GM12878 (cell line): ENCODE measurements at places on chromosomes 11 and 22.

- DNase-seq: no peak
Observed at GRCh38 chr22:23227380-23227779, 47.1 kb downstream of the BCR start.

DNA sequence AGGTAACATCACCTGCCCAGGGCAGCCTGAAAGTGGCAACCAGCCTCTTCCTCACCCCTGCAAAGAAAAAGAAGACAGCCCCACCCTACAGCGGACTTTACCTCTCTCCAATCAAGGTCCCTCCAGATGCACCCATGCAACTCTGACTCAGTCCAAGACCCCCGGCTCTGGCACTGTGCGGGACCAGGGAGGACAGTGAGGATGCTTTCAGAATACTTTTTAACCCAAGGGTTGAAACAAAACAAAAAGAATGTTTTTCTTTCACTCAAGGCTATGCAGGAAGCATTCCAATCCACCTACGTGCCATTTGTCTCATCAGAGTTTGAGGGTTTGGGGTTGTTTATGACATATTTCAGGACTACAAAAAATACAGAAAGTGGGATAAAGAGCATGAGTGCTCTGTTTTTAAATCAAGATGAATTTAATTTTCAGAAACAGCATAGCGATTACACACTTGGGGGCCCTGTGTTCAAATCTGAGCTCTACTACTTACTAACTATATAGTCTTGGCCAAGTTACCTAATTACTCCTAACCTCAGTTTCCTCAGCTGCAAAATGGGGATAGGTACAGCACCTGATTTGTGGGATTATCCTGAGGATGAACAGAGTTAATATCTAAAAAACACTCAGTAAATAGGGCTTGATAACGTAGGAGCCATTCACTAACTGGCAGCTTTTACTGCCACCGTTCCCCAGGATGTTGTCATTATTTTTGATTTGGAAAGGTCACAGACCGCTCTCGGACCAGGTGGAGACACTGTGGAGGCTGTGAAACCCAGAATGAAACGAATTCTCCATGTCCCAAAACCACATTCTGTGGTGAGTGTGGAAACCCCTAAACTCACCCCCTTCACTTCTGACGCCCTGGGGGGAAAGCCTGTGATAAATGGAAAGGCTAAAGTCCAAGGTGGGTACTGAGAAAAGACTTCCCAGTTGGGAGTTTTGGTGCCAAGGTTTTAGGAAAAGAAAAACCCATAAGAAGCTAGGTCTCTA is 5.6 kb downstream of the PLAAT3 start:
- DNase-seq: no peak

DNA sequence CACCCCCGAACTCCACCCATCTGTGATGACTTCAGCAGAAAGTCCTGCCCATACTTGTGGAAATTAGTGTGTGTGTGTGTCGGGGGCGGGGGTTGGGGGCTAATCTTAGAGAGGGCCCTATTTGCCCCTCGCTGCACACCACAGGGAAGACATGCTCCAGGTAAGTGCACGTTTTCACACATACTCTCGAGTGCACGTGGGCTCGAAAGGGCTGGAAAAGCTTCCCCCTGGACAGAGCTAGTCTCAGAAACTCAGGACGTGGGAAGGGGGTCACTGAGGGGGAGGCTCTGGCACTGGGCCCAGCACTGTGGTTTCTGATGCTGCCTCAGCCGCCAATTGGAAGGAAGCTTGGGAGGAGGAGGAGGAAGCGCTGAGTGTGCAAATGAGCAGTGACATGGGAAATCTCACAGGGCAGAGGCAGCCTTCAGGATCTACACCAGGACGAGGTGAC is 40.7 kb upstream of the CD82 start:
- DNase-seq: no peak

- no peak for DNase-seq
Observed at GRCh38 chr11:134207538-134208239, 16.1 kb downstream of the NCAPD3 start.

GRCh38 chr11:57514538-57515331 is 767 bp downstream of the SLC43A1 start:
- no peak for DNase-seq

DNA sequence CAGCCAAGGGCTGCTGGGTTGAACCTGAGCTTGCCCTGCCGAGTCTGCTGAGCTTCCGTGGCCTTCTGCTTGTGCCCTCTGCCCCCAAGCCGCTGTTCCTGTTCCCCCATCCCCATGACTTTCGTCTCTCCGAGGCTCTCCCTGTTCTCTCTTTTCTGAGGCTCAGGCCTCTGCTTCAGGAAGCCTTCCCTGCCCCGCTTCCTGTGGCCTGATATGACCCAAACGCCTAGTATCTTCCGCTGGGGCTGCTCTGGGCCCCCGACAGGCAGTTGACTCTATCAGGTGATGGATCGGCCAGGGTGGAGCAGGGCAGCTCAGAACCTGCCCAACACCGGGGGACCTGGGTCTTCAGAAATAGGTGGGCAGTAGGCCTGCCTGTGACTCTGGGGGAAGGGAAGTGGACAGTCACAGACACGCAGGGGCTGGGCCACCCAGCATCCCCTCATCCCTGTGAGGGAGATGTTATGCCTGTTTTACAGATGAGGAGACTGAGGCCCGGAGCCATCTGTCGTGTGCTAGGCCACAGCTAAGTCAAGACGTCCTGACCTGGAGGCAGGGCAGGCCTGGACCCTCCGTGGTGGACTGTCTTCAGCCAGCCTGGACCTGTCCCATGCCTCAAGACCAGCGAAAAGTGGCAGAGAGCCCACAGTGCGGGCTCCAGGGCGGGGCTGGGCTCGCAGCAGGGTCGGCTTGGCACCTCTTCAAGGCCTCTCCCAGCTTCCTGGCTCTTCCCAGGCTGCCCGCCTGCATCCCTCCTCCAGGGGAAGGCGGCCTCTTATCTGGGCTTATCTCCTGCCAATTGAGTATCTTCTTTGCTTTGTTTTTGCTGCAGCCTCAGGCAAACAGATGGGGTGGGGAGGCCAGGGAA is 16.2 kb downstream of the BAD start:
- DNase-seq: no peak
